ENCODE measurements at places on chromosomes 6 and 20. TPM values are rescaled to one million over a fixed set of nuclear protein-coding genes. Genes with fewer than 3 reads are reported as not detected.

Gene OR12D3
- total RNA-seq = not detected

Gene RRAGD
- 7.9 TPM for total RNA-seq

Gene HEY2
- 2.3 TPM for total RNA-seq

DNA sequence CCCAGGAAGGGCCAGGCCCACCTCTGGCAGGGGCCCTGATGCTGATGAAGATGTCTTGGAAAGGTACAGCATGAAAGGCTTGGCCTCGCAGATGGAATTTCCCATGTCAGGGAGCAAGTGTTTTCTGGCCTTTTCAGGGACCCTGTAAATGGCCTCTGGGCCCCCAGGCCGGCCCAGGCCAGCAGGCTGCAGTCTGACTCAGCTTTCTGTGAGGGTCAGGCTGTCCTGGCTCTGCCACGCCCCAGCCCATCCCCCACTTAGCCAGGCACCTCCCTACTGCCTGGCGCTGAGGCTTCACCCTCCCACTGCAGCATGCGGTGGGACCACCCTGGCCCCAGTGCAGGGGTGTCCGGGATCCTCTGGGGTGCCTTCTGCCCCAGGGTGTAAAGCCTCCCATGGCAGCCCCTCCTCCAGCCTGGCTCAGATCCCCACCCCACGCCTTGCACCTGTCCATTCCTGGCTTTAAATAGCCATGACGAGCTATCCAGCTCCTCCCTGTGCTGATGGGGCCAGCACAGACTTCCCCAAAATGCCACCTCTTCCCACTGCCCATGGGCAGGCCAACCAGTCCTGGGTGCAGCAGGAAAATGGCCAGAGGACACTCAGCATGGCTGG is 35.6 kb upstream of the GATA5 start:
- DNase-seq = no peak

- DNase-seq = no peak
Measured at GRCh38 chr6:144077871-144078270, 17.5 kb downstream of the SF3B5 start.

DNA sequence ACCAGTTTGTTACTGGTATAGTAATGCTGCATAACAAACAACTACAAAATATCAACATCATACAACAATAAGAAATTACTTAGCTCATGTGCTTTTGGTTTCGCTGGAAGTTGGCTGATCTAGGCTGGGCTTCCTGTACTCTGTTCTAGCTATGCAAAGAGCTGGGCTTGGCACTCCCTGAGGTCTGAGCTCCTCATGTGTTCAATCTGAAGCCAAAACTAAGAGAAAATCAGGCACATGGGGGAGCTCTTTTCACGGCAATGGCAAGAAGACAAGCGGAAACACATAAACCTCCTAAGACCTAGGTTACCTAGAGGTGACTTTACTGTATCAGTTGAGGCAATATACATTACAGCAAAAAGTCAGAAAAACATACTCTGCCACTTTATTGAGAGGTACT is 574.2 kb downstream of the KHDRBS2 start:
- DNase-seq = no peak

- DNase-seq = no peak
Measured at GRCh38 chr6:117169781-117170281, 95.5 kb upstream of the VGLL2 start.

GRCh38 chr6:82862543-82862942 is 203.1 kb downstream of the UBE3D start:
- no peak for DNase-seq

DNA sequence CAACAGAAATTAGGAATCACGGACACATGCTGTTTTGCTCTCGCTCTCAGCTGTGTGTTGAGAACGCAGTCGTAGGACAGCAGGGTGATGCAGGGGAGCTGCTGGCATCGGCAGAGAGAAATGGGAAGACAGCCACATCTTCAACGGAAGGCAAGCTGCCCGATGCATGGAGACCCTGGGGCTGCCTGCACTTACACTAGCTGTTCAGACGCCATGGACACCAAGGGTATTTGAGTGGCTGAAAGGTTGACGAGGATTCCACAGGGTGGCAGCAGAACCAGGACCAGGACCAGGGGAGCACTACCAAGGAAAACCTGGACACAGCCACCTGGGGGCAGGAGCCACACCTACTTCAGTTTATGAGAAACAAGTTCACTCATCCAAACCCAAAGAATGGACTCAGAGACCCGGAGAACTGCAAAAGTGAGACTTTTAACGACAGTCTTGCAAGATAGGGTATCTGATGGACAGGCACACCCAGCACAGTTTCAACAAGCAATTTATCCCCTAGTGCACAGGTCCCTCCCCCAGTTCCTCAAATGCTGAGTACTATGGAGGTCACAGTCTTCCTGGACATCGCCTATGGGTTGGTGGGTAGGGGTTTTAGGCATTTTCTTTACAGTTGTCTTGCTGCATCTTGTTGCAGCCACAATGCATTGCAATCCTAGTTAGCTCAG is 56.3 kb upstream of the ENTPD6 start:
- no peak for DNase-seq

Gene DLL1
- total RNA-seq = 4.9 TPM

GRCh38 chr6:9028086-9028485 is 592.7 kb upstream of the SLC35B3 start:
- no peak for DNase-seq

GRCh38 chr6:145331066-145331465 is 404.3 kb downstream of the EPM2A start:
- DNase-seq = no peak

DNA sequence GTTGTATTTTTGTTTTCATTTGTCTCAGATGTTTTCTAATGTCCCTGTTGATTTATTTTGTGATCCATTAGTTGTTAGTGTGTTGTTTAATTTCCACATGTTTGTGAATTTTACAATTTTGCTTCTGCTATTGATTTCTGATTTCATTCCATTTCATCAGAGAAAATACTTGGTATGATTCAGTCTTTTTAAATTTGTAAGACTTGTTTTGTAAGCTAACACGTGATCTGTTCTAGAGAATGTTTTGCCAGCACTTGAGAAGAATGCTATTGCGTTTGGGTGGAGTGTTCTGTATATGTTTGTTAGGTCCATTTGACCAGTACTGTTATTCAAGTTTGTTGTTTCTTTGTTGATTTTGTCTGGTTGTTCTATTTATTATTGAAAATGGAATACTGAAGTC is 53.9 kb downstream of the KIZ start:
- no peak for DNase-seq

- DNase-seq = no peak
Measured at GRCh38 chr6:157669747-157670216, 153.3 kb upstream of the SNX9 start.
